Calu3 (cell line): ENCODE measurements at places on chromosomes 6 and 20. TPM values are rescaled to one million over a fixed set of nuclear protein-coding genes. Genes with fewer than 3 reads are reported as not detected.

DNA sequence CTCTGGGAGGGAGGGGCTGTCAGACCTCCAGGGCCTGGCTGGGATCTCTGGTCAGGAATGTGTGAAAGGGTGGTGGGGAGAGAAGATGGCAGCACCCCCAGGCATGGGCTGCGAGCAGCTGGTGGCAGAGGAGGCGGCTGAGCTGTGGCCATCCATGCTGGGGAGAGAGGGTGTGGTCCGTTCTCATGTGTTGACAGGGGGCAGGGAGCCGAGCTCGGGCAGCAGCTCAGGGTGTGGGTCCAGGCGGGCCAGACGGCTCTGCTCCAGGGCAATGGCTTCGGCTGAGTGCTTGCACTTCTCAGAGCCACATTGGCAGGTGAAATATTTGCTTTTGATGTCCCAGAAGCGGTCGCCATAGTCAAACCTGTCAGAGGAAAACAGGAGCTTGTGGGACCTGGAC is 1.1 kb upstream of the SLC44A4 start:
- H3K27me3 ChIP-seq: no peaks in the 10 kb centered on the region
- DNase-seq: no peak
- H3K27ac ChIP-seq: peak overlapping the region; percentile 89
- H3K4me1 ChIP-seq: peaks cover 49% of the 10 kb centered on the region
- H3K36me3 ChIP-seq: peaks cover 84% of the 10 kb centered on the region

RIPPLY2 gene
- 0.31 TPM in 1 of 2 replicates, not detected in the other for total RNA-seq

DNA sequence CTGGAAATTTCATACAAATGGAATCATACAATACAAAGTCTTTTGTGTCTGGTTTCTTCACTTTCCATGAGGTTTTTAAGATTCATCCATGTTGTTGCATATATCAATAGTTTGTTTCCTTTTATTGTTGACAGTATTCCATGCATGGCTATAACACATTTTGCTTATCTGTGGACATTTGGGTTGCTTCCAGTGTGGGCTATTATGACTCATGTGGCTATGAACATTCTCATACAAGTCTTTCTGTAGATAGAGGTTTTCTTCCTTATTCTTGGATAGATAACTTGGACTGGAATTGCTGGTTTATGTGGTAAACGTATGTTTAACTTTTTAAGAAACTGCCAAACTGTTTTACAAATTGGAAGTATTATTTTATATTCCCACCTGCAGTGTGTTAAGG is 30.0 kb upstream of the KIF6 start:
- DNase-seq: no peak
- H3K4me3 ChIP-seq: no peak overlapping the region
- H3K27ac ChIP-seq: no peak overlapping the region

- no peaks in the 10 kb centered on the region for H3K36me3 ChIP-seq
- H3K4me1 ChIP-seq: no peaks in the 10 kb centered on the region
- no peaks in the 10 kb centered on the region for H3K27me3 ChIP-seq
- H3K4me3 ChIP-seq: no peak overlapping the region
Observed at GRCh38 chr6:105804424-105804823, 281.7 kb upstream of the PRDM1 start.

DNA sequence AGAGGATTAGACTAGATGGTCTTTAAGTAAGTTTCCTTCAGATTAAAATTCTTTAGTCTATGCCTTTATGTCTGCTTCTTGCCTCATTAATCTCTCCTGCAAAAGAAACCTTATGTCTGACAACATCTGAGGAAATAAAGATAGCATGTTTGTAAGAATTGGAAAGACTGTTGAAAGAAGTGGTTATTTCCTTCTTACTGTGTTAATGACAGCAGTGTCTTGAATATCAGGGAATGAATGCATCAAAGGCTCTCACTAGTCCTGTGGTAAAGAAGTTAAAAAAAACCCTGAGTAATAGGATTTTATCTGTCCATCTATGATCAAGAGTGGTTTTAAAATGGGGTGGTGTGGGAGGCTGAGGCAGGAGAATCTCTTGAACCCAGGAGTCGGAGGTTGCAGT is 302.0 kb downstream of the PRL start:
- DNase-seq: no peak
- no peaks in the 10 kb centered on the region for H3K27me3 ChIP-seq
- peaks cover 25% of the 10 kb centered on the region for H3K4me1 ChIP-seq

DNA sequence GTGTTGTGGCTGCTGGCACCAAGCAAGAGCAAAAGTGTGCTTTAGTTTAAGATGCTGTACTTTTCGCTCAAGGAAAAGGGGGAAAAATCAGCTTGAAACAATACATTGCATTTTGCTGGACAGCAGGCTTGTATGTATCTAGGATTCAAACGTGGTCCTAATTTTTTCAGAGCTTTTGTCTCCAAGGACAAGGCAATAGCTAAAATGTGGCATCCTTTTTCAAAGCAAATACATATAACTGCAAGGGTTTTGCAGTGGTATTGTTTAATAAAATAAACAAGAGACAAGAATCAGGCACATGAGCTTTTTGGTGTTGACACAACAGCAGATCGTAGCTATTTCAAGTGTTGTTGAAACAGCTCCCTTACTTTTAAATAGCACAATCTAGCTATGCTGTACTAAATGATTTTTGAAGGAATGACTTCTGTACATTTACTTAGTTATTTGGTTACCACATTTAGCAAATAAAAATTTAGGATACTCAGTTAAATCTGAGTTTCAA is 137.0 kb upstream of the HEY2 start:
- no peak for DNase-seq
- H3K4me1 ChIP-seq: peaks cover 8% of the 10 kb centered on the region
- H3K27ac ChIP-seq: no peak overlapping the region
- H3K36me3 ChIP-seq: no peaks in the 10 kb centered on the region
- no peaks in the 10 kb centered on the region for H3K27me3 ChIP-seq

- no peaks in the 10 kb centered on the region for H3K4me1 ChIP-seq
- DNase-seq: no peak
- H3K27me3 ChIP-seq: no peaks in the 10 kb centered on the region
- no peak overlapping the region for H3K27ac ChIP-seq
- H3K4me3 ChIP-seq: no peak overlapping the region
Observed at GRCh38 chr6:23154159-23154558, 584.8 kb downstream of the HDGFL1 start.

AGER gene
- total RNA-seq: 14.3 and 14.4 TPM in 2 replicates

FRK gene
- 21.1 and 21.2 TPM in 2 replicates for total RNA-seq

DNA sequence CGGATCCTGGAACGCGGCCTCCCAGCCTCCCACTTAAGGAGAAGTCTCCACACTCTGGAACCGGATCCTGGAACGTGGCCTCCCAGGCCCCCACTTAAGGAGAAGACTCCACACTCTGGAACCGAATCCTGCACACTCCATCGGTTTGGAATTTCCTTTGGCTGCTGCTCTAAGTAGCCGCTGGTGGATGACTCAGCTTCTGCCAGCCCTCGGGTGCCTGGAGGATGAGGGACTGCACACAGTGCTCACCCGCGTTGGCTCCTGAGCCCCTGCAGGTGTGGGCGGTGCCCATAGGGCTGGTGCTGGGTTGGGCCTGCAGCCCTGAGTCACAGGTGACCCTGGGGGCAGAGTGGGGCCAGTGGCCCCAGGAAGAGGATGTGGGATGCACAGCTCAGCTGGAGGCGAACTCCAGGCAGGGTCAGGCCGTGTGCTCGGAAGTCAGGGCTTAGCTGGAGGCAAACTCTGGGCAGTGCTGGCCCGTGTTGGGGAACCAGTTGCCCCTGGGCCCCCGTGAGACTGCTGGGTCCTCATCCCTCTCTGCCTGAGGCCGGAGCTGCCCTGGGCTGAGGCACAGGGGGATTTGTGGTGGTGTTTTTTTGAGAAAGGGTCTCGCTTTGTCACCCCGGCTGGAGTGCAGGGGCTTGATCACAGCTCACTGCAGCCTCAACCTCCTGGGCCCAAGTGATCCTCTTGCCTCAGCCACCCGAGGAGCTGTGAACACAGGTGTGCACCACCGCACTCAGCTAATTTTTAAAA is 13.9 kb upstream of the TNFRSF6B start:
- H3K27ac ChIP-seq: peak overlapping the region; percentile 97
- H3K36me3 ChIP-seq: peaks cover 87% of the 10 kb centered on the region
- peak; percentile 99 for DNase-seq
- peak overlapping the region; percentile 64 for H3K4me3 ChIP-seq
- no peaks in the 10 kb centered on the region for H3K27me3 ChIP-seq

CLPSL2 gene
- not detected in 2 replicates for total RNA-seq

MLN gene
- total RNA-seq: not detected in 2 replicates

- DNase-seq: peak; percentile 37
- H3K4me1 ChIP-seq: peaks cover 24% of the 10 kb centered on the region
- H3K27ac ChIP-seq: peak overlapping the region; percentile 74
- no peaks in the 10 kb centered on the region for H3K27me3 ChIP-seq
- H3K36me3 ChIP-seq: peaks cover 3% of the 10 kb centered on the region
Observed at GRCh38 chr6:26336355-26337198, 28.4 kb upstream of the BTN3A2 start.
